ENCODE measurements at places on chromosomes 5 and 9. TPM values are rescaled to one million over a fixed set of nuclear protein-coding genes. Genes with fewer than 3 reads are reported as not detected.

The BARX1 gene
- not detected for polyA plus RNA-seq

The FRMD3 gene
- polyA plus RNA-seq = 9.8 TPM

The SLC6A7 gene
- not detected for polyA plus RNA-seq

The SH3GL2 gene
- polyA plus RNA-seq = not detected

The GARIN3 gene
- not detected for polyA plus RNA-seq

The PCDHGB6 gene
- not detected for polyA plus RNA-seq
